ENCODE measurements at places on chromosomes 11 and 22. TPM values are rescaled to one million over a fixed set of nuclear protein-coding genes. Genes with fewer than 3 reads are reported as not detected.

GAB4 gene
- total RNA-seq: not detected

ANKRD49 gene
- total RNA-seq: 16.6 TPM

FAM83F gene
- 8.0 TPM for total RNA-seq

MMP12 gene
- total RNA-seq: not detected

RFPL3 gene
- not detected for total RNA-seq

OR56A5 gene
- not detected for total RNA-seq

ACR gene
- 2.2 TPM for total RNA-seq

RCOR2 gene
- total RNA-seq: 30.6 TPM

DNA sequence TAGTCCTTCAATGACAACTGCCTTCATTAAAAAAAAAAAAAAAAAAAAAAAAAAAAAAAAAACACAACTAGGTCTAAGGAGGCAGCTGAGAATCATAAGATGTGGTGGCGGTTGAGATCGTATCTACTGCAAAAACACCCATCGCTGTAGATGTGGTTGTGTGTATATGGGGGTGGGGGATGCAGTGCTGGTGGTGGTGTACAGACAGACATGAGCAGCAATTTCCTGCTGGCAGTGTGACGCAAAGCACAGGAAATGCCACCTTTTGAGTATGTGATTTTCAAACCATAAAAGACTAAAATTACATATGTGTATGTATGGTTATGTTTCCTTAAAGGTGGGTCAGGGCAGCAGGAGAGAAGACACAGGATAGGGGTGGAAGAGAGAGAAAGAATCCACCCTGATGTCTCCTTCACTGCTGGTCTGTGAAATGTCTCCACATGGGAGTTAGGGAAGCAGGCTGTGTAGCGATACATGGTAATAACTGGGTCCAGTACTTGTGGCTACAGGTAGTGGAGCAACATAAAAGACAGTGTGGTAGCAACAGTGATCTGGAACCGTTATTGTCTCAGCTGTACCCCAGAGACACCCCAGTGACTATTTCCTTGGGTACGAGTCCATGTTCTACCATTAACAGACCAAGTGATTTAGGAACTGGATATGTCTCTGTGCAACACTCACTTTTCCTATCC is 57.9 kb downstream of the SYTL2 start:
- H3K27me3 ChIP-seq: no peaks in the 10 kb centered on the region
- H3K36me3 ChIP-seq: no peaks in the 10 kb centered on the region
- DNase-seq: no peak

DNA sequence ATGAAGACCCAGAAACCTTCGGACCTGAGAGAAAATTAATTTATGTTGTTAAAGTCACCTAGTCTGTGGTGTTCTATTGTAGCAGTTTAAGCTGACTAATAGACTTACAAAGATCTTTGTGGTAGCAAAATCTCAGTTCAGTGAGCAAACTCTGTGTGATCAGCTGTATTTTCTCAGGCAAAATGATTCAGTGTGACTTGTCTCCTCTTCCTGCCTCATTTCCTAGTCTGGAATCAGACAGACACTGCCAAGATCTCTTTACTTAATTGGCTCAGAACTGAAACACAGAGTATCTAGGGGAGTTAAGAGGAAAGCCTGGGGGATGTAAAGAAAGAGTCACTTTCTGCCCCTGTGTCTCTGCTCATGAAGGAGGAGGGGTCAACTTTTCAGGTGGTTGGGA is 564.7 kb downstream of the KCNA4 start:
- DNase-seq: no peak
- H3K4me1 ChIP-seq: peaks cover 21% of the 10 kb centered on the region
- peak overlapping the region; percentile 40 for H3K27ac ChIP-seq
